ENCODE measurements at places on chromosomes 5 and 9.

- no peak for DNase-seq
These were observed 5.4 kb upstream of the GLT6D1 start for GRCh38 chr9:135644631-135645218.

GRCh38 chr9:89881431-89881830 is 276.6 kb downstream of the GADD45G start:
- DNase-seq: no peak

- DNase-seq: no peak
These were observed 76.1 kb downstream of the SLC28A3 start for GRCh38 chr9:84264307-84265029.

DNA sequence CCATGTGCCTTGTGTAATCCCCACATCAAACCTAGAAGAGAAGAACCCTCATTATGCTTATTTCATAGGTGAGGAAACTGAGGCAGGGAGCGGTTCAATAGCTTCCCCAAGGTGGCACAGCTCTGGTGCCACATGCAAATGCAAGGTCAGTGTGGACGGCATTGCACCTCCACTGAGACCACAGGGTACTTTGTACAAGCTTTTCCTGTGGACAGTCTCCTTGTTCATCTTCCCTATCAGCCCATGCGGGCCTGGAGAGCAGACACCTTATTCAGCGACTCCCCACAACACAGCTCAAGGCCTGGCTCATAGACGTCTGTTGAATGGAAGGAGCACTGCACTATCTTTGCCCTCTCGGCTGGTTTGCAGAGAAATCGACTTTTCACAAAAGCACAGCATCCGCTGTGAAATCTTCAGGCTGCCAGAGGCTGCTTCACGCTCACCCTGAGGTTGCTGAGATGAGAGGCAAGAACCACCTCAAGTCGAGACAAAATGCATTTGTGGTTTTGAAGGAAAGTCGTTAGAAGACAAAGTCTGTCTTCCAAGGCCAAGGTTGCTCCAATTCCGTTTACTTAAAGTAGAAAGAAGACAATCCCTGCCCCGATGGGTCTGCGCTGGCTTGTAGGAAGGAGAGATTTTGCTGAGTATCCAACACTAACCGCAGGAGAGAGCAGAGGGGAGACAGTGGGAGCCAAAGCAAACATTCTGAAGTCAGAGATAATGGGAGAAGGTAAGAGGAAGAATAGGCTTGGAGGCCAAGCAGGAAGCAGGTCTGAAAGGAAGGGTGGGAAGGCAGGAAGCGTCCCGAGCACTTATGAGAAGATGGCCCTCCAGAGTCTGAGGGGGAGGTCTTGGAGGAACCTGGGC is 34.2 kb upstream of the STRBP start:
- DNase-seq: no peak

DNA sequence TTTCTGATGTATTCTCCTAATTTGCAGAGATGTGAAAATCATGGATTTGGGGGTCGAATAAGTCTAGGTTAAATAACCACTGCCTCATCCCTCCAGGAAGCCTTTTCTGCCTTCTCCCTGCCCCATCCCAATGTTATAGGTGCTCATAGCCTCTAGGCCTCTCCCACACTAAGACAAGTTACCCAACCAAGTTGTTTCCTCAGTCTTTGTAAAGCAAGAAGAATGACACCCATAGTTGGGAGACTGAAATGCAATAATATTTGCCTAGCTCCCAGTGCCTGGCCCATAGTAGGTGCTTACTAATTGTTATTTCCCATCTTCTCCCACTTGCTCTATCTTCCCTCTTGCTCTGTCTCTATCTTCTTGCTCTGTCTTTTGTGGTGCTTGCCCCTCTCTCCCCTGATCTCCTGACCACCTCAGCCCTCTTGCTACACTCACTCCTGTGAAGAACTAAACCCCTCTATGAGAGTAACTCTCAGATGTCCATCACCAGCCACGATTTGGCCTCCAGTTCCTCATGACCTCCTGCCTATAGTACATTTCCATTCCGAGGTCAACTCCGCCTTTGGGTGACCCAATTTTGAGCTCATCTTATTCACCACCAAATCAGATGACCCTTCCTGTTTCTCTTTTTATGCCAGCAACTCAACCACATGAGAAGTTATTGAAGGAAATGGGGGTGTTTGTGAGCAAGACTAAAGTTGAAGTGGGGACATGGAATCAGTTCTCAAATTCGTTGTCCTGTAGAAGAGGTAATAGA is 7.0 kb downstream of the AFAP1L1 start:
- no peak for DNase-seq

DNA sequence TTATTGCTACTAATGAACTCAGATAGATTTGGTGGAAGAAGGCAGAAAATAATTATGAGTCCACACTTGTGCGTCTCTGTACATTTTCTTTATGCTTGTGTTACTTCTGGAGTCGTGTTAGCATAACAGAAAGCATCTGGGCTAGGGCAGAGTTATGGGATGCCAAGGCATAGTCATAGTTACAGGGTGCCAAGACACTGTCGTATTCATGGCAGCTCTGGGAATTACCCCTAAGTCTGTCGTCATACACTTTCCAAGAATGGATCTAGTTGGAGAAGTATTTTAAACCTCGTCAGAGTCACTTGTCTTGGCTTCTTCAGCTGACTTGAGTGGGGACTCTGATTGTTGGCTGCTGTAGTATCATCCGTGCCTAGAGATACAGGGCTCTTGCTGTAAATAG is 27.7 kb downstream of the CAMK4 start:
- DNase-seq: no peak

All from stimulated activated CD8-positive, alpha-beta memory T cell treated with anti-CD3 and anti-CD28 coated beads, Interleukin-7, amount 100 ng/mL, for 48 hours (primary cell).